ENCODE measurements at places on chromosomes 4 and X.

DNA sequence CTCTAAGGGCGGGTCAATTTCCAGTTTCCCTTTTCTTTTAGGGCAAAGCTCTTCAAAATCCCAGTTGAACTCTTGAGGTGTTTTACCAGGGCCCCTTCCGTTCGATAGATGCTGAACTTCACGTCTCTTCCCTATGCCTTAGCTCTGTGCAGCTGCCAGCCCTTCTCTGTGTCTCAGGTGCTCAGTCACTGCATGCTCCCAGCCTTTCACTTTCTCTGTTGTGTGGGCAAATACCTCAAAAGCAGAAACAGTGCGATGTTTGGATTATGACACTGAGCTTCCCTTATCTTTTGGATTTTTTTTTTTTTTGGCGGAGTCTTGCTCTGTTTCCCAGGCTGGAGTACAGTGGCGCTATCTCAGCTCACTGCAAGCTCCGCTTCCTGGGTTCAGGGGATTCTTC, 108.5 kb downstream of the CLDN22 start:
- no peak for DNase-seq

- DNase-seq = no peak
Observed at GRCh38 chr4:113760094-113760794, 1.3 kb downstream of the CAMK2D start.

DNA sequence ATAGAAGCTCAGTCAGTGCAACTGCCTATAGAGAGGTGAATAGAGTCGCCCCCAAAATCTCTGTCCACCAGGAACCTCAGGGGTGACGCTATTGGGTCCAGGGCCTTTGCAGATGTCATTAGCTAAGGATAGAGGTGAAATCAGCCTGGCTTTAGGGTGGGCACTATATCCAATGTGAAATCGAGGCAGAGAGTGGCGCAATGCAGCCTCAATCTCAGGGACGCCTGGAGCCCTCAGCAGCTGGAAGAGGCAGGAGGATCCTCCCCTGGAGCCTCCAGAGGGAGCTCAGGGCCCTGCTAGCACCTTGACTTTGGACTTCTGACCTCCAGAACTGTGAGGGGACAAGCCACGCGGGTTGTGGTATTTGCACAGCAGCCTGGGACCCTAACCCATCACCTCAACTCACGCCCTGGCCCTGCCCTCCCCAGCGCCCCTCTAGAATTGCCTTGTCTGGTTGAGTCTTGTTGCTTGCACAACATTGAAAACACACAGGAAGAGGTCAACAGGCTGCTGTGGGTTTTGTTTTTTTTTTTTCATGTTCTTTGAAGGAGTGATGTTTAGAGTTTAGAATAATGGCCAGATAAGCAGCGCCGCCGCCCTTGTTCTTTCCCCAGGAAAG, 89.4 kb upstream of the PSAPL1 start:
- DNase-seq = no peak

- DNase-seq = no peak
Observed at GRCh38 chr4:17781300-17782287, at the start of gene FAM184B. Gene FAM184B (minus strand): TSS chr4:17781621. CDS start chr4:17781299, 322 bp downstream.

GRCh38 chr4:108787724-108788123, 24.9 kb upstream of the ETNPPL start:
- no peak for DNase-seq

GRCh38 chr4:125702406-125702805, 387.7 kb downstream of the FAT4 start:
- no peak for DNase-seq

GRCh38 chr4:41640906-41641305, 102.9 kb downstream of the LIMCH1 start:
- no peak for DNase-seq

- no peak for DNase-seq
Observed at GRCh38 chr4:139007640-139008039, 7.9 kb upstream of the NOCT start.
